ENCODE measurements at places on chromosomes 1 and 21. TPM values are rescaled to one million over a fixed set of nuclear protein-coding genes. Genes with fewer than 3 reads are reported as not detected.

The S100A7 gene
- not detected for total RNA-seq

The S100A3 gene
- total RNA-seq: not detected

The SELL gene
- 0.47 TPM for total RNA-seq

DNA sequence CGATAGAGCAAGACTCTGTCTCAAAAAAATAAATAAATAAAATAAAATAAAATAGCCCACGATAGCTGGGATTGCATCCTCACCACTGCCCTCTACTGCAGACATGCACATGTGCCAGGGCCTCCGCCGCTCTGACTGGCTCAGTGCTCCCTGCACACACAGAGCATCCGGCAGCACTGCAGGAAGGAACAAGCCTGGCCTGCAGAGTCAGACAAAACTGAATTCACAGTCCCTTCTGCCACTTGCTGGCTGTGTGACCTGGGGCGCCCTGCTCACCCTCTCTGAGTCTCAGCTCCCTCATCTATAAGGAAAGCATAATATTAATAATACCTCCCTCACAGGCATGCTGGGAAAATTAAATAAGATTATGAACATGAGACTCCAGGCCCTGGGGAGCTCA is 35.4 kb downstream of the CSMD2 start:
- DNase-seq: no peak

- no peak for DNase-seq
These were observed 80.1 kb downstream of the FOXD2 start for GRCh38 chr1:47517946-47518345.

DNA sequence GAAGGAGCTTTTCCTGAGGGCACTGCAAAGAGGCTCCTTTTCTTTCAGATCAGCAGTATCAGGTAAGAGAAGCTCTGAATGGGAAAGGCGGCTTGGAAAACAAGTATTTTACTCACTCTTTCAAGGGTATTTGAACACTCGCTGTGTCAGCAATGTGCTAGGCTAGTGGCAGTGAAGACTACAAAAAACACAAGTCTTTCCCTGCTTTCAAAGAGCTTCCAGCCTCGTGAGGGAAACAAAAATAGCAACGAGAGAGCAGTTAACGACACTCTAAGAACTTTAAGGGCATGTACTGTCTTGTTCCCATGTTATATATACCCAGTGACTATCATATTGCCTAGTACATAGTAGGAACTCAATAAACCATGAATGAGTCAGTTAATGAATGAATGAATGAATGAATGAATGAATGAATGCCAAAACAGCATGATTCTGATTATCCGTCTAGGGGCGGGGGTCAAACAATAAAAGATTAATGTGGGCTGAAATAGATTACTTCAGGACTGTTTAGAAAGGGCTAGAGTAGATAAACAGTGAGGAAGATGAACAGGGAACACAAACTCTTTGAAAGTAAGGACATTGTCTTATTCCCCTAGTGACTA is 14.2 kb upstream of the MCOLN3 start:
- no peak for DNase-seq

DNA sequence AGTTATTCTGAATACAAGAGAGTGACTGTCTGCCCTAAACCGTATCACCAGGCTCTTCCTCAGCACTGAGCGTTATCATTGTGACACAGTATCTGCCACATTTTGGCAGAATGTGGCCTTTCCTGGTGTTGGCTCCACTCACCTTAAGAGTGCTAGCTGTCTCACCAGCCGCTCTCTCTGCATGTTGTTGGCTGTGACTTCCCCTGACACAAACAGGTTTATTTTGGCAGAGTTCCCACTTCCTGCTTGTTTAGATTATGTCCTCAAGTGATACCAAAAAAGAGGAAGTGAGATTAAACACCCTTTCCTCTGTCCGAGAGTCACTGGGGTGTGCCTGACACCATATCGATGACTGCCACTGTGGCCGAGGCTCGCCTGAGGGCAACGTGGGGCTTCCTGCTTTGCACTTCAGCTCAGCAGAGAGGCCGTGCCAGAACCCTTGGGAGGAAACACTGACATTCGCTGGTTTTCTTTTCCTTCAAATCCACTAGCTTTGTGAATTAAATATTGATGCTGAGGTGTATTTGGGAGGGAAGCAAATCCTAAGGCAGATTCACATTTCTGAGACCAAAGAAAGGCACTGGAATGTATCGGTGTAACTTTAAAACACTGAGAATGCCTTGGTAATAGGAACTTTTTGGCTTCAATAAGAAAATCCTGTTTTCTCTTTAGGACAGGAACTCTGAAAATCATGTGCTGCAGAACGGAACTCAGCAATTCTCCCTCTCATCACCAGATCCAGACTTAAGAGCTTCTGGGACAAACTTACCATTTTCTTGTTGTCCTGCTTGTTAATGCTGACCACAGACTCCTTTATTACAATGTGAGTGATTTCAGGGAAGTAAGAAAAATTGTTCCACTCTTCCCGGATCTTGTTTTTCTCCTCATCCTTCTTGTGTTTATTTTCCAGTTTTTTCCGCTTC is 102.1 kb downstream of the JAK1 start:
- DNase-seq: no peak

All from occipital lobe (tissue), 3 donors.